Stimulated activated CD8-positive, alpha-beta memory T cell treated with anti-CD3 and anti-CD28 coated beads, Interleukin-12 subunit alpha, Interleukin-12 subunit beta, amount 100 ng/mL, for 4 hours (primary cell): ENCODE measurements at places on chromosomes 1 and 21.

GRCh38 chr1:241638909-241639622 lies 1.1 kb downstream of the CHML start:
- DNase-seq: no peak

DNA sequence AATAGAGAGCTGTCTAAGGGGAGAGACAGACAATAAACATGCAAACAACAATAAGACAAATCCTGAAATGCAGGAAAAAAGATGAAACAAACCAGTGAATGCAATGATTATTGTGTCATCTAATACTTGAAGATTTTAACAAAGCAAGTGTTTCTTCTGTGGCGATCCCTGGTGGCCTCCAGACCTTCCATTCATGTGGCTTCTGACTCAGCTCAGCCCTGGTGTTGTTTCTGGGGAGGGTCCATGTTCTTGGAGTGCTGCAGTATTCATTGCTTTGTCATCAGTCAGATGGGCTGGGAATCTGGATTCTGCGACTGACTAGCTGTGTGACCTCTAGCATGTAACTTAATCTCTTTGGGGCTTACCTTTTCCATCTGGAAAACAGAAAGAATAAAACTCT lies 1.5 kb upstream of the C2CD4D start:
- DNase-seq: no peak

DNA sequence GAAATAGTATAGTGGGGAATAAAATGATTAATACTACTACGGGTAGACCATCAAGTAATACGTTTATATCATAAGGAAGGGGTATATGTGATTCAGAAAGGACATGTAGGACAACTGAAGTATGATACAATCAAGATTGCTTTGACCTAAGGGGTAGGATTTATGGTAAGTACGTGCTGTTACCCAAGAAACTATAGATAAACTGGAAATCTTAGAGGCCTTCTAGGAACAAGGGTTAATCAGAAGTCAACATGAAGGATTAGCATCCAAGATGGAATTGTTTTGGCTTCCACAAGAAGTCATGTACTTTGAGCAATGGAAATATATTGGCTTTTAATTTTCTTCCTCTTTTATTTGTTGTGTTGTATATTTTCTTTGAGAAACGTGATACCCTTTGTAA lies 13.2 kb upstream of the ZMYM4 start:
- DNase-seq: no peak

DNA sequence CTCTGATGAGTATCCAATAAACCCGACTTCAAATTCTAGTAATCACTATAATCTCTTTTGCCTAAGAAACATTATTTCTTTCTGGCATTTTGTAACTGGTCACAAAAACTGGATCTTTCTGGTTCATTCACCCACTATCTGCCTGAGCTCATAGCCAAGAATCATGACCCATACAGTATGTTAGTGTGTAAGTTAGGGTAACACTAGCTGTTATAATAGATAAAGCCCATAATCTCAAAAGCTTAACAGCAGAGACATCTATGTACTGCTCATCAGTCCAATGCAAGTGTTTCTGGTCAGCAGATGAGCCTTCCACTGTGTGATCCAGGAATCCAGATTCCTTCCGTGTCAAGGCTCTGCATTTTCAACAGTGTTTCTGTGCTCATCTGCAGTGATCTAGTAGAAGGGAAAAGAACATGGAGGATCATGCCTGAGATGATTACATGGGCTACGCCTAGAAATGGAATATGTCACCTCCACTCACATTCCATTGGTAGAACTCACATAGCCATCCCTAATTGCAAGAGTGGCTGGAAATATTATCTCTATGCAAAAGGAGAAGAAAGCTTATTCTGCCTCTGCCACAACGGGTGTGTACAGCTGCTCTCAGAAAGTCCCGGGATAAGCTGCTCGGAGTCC lies 27.7 kb downstream of the RRAGC start:
- no peak for DNase-seq

DNA sequence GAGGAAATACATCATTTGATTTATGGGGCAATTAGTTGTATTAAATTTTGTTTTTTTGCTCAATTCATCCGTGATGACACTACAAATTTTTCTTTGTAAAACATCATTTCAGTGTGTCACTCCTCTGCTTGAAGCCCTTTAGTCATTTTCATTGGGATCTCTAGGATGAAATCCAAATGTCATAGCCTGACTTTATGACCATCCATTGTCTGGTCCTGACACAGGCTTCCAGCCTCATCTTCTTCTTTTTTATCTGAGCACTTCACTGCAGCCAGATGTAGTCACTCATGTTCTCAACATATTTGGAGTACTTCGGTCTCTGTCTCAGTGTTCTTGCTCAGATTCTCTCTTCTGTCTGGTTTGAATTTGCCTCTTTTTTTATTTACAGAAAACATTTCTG lies 173.1 kb downstream of the HMCN1 start:
- DNase-seq: no peak

- DNase-seq: no peak
Measured at GRCh38 chr1:36835017-36835695, 199.2 kb downstream of the GRIK3 start.

- no peak for DNase-seq
Measured at GRCh38 chr21:24153137-24153536, 1454.1 kb downstream of the MRPL39 start.

DNA sequence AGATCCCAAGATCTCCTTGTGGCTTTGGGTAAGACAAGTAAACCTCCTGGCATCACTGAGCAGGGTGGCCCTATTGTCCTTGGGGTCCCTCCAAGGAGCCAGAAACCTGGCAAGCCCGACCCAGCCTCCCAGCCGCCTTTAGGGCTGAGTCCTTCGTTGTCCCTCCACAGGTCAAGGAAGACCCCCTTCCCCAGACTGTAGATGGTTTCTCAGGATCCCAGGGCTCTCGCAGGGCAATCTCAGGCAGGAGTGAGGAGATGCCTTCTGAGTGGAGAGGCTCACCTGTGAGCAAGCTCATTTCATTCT lies 71.6 kb upstream of the CSF3R start:
- no peak for DNase-seq
